ENCODE measurements at places on chromosomes 1 and 21.

DNA sequence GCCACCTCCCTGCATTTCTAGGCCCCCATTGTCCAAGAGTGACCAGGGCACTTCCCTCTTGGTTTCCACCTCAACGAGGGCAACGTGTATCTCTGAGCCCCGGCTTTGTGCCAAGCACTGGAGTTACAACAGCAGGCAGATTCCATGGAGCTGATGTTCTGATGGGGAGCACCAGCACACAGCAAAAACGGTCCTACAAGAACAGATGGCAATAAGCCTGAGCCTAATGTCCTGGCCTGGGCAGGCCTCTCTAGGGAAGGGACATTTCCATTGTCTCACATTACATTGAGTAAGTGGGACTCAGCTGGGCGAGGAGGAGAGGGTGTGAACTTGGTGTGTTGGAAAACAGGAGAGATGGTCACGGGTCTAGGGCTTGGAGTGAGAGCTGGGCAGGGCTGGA is 27.2 kb upstream of the NPPB start:
- no peak for DNase-seq

- no peak for DNase-seq
These were observed 53.8 kb downstream of the FAM78B start for GRCh38 chr1:166113031-166113430.

- no peak for DNase-seq
These were observed 16.6 kb upstream of the USP24 start for GRCh38 chr1:55231745-55232144.

- no peak for DNase-seq
These were observed 2.7 kb upstream of the KIAA0040 start for GRCh38 chr1:175195281-175195680.

GRCh38 chr1:147721716-147722115 is 38.7 kb downstream of the GJA5 start:
- DNase-seq, result peak; percentile 9

DNA sequence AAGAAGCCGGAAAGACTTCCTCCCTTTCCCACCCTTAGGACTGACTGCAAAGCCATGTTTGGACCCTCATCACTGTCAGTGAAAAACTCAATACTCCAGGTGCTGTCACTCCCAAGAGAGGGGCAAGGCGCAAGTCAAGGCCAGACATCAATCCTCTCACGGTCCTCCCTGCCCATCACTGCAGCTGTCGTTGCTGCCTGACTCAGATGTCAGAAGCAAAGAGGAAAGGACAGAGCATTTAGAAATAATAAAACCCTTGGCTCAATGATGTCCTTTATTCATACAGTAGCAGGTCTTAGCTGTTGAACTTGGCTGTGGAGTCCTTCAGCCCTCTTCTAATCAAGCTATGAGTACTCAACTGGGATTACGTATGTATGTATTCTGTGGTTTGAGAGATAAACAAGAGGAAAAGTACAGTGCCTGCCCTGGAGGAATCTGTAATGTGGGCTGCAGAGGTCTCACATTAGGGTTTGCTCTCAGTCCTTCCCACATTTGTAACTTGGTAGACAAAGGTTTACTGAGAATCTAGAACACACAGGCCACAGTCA is 13.5 kb downstream of the SUSD4 start:
- DNase-seq, result peak; percentile 50

Measured in mesenchymal stem cell (in vitro differentiated cells and primary cell).